ENCODE measurements at places on chromosomes 4 and X.

DNA sequence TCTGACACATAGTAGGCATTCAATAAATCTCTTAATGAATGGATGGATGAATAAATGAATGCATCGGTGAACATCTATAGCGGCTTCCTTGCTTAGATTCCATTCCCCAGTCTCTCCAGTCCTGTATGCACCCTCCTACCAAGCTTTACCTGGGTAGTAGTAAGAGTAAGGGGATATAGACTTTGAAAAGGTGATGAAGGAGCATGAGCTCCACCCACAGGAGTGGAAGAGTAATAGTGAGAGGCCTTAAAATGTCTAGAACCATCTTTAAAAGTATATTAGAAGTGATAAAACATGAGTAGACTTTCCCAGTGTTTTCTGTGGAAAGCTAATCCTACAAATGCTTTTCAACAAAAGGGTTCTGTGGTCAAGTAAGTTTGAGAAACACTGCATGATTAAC lies 35.5 kb upstream of the GPC3 start:
- DNase-seq: no peak

DNA sequence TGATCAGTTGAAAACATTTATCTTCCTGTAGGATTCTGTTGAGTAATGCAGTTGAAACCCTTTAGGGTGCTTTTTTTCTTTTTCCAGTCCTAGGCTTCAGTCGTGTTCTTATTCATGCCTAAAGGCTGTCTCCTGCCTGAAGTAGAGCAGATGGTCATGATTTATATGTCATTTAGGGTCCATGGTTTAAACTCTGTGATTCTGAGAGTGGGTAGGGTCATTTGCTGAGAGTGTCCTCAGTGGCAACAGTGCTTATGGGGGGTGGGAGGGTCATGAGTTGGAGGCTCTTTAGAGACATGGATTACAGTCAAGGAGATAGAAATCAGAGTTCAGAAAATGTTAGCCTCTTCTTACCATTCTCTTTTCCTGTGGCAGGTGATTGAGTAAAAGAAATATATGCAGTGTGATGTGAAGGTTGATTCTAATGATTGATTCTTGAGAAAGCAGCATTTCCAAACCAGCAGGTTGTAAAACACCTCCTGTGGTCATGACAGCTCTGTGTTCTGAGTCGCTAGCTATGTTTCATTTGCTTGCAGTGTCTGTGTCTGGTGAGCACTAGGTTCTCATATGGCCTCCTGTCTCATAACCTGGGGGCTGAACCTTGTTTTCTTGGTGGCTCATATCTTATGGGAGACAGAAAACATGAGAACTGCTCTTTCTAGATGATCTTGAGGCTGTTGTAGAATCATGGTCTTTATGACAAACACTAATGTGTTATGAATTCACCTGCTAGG lies 60.4 kb downstream of the JADE1 start:
- DNase-seq: no peak

DNA sequence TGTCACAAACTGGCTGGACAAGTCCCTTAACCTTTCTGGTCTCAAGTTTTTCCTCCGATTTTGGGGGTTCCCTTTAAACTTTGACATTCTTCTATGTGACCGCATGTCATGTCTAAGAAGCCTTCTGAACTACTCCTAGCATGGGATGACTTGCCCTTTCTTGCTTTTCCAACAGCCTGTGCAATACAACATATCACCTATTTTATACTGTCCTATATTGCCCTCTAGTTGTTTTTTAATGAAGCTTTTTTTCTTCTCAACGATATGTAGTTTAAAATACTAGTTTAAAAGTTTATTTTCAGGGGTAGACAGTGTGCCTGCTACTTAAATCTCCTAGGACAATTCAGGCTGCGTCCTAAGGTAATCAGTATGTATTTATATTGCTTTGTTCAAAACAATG lies 1.0 kb upstream of the IGBP1 start:
- DNase-seq: no peak

DNA sequence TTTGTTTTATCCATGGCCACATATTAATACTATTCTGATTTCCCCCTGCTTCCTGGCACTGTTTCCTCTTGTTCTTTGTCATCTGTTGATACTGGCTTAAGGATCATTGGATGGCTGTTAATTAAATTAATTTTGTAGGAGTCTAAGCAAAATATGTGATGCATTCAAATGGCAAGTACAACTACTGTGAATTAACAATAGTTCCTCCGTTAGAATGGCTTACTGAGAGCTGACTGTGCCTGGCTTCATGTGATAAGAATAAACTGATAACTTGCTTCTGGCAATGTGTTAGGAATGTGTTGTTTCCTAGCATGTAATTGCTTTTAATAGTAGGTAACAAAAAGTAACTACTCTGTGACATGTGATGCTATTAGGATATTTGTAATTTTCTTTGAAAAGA lies 98.5 kb downstream of the RPA4 start:
- no peak for DNase-seq

DNA sequence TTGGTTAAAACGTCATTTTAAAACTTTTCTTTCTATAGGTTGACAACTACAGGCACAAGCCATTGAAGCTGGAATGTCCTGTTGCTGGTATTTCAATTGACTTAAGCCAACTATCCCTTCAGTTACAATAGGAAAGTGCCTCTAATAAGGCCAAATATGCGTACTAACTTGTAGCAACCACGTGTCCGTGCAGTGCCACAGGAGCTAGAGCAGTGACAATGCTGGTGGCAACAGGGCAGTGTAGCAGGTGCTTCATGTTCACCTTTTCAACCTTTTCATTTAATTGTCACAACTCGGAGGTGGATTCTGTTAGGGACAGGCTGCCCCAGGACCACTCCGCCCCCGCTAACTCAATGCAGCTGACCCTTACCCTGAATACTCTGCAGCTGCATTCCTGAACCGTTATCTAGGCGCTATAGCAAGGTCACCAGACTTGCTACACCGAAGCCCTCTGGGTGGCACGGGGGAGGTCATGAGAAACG lies 37.7 kb downstream of the ERVMER34-1 start:
- DNase-seq: no peak

GRCh38 chr4:82708982-82709381 lies 89.6 kb downstream of the SCD5 start:
- DNase-seq: no peak

DNA sequence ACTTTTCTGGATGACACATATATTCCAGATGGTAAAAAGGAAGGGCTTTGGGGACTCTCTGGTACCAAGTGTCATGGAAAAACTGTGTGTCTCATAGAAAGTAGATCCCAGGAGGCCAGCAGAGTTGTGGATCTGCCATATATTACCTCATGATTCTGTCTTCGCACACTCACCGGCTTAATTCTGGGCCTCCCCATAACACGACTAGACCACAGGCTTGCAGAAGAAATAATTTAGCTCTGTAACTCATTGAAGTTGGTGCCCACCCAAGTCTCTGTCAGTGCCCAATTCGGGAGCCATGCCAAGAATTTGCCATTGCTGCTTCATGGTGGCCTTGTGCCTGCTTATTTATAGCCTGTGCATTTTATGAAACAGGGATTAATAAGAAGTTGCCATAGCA lies 104.5 kb downstream of the AR start:
- no peak for DNase-seq

DNA sequence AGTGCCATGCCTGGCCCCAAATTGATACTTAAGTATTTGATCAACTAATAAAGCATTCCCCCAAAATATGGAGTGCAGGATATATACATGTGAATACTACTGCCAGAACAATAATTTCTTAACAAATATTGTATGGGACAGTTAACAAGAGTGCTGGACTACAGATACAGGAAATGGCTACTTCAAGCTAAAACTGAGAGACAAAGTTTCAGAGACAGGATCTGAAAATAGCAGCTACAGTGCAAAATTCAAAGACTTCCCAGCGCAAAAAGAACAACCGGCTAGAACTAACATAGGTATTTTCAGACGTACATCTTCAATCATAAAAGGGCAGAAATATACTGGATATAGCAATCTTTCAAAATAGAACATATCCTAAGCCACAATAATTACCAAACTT lies 6.3 kb downstream of the ATRX start:
- no peak for DNase-seq

GRCh38 chr4:128524311-128524710 lies 236.7 kb upstream of the PGRMC2 start:
- DNase-seq: no peak

GRCh38 chr4:139934708-139935195 lies 219.2 kb downstream of the MAML3 start:
- peak; percentile 83 for DNase-seq

DNA sequence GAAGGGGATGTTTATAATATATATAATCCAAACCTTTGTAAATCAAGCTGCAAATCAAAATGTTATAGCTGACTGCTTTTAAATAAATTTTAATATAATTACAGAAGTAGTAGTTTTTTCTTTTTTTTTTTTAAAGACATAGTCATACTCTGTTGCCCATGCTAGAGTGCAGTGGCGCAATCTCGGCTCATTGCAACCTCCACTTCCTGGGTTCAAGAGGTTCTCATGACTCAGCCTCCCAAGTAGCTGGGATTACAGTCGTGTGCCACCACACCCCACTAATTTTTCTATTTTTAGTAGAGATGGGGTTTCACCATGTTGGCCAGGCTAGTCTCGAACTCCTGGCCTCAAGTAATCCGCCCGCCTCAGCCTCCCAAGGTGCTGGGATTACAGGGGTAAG lies 178.7 kb downstream of the FBXW7 start:
- no peak for DNase-seq

DNA sequence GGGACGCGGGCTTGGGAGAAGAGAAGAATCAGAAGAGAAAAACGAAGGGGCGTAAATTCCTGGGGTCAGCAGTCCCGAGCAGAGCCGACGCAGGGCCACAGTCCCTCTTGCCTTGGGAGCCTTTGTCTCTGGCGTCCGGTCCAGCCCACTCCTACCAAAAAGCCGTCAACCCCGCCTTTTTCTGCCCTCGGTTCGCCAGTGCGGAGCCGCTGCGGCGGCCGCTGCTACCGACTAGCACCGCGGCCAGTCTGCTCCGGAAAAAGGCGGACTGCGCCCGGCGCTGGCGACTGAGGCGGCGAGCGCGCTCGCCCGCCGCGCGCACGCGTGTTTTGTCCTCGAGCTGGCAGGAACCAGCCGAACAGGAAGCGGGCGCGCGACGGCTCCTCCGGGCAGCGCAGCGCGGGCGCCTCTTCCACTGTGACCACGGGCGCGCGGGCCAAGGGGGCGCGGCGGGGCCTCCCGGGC lies 502 bp downstream of the HNRNPDL start:
- DNase-seq: no peak

- no peak for DNase-seq
These were observed 711 bp downstream of the PNMA6E start for GRCh38 chrX:153400146-153401132.

GRCh38 chrX:29196501-29196900 lies 609.3 kb downstream of the IL1RAPL1 start:
- no peak for DNase-seq

GRCh38 chr4:88967883-88968331 lies 89.1 kb downstream of the FAM13A start:
- DNase-seq: no peak

DNA sequence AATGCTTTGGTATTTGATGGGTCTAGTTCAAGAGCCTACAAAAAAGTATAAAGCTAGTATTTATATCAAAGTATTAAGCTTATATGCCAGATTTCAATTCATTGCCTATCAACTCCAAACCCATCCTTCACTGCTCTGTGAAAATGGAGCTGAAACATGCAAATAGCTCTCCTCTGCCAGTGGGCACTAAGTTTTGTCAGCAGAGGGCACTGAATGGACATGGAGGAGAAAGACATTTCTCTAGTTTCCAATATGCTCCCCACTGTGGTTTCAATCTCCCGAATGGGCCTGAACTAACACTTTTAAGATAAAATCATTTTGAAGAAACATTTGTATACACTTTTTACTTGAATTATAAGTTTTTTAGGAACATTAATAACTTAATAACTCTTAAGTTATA lies 12.4 kb downstream of the PPID start:
- no peak for DNase-seq

GRCh38 chrX:37692918-37693317 lies 7.3 kb downstream of the XK start:
- DNase-seq: no peak

DNA sequence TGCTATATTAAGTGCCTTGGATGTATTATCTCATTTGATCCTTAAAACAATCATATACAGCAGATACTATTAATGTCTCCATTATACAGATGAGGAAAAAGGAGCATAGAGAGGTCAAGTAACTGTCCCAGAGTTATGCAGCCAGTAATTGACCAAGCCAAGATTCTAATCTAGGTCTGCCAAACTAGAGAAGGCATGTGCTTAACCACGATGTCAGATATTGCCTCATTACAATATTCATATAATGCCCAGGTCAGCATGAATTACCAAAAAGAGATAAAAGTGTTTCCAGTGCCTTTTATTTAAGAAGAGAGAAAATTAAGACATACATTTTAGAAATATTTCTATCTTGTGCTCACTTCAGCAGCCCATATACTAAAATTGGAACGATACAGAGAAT lies 7.1 kb downstream of the ARHGEF6 start:
- no peak for DNase-seq

- no peak for DNase-seq
These were observed 69.4 kb downstream of the KCNIP4 start for GRCh38 chr4:21879187-21879586.

DNA sequence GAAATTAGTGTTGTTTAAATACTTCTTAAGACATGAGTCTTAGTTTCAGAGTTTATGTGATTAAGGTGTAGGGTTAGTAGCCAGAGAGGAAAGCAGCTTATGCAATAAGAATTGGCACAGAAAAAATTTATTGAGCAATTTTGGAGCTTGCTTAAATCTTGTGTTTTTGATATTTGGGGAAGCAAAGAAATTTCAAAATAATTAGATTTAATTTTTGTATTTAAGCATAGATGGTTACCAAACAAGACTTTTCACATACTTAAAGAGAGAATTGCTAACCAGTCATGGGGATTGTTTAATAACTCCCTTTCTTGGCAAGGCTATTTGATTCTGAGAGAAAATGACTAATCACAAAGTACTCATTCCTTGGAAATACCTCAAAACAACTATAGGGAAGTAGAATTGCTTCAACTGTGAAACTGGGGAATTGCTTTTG lies 202.0 kb upstream of the GRID2 start:
- DNase-seq: no peak

DNA sequence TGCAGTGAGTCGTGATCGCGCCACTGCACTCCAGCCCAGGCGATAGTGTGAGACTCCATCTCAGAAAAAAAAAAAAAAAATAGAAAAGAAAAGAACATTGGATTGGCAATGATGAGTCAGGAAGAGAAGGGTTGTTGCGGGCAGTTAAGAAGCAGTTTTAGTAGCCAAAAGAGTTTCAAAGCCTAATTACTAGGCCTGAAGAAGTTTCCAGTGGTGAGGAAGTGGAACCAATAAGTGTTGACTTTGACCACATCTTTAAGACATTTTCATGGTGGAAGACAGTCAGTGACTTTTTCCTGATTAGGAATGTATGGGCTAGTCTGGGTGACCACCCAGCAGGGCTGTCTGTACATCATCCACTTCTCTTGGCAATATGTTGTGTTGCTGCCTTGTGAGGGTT lies 442.3 kb downstream of the AFF2 start:
- no peak for DNase-seq

GRCh38 chr4:85496933-85497332 lies 22.0 kb downstream of the ARHGAP24 start:
- DNase-seq: no peak

GRCh38 chrX:22300130-22300529 lies 27.4 kb downstream of the CBLL2 start:
- DNase-seq: no peak

Measured in NCI-H2081 treated with DMSO at 0.1 percent for 48 hours (cell line).